HL-60 (cell line): ENCODE measurements at places on chromosomes 2 and 18.

DNA sequence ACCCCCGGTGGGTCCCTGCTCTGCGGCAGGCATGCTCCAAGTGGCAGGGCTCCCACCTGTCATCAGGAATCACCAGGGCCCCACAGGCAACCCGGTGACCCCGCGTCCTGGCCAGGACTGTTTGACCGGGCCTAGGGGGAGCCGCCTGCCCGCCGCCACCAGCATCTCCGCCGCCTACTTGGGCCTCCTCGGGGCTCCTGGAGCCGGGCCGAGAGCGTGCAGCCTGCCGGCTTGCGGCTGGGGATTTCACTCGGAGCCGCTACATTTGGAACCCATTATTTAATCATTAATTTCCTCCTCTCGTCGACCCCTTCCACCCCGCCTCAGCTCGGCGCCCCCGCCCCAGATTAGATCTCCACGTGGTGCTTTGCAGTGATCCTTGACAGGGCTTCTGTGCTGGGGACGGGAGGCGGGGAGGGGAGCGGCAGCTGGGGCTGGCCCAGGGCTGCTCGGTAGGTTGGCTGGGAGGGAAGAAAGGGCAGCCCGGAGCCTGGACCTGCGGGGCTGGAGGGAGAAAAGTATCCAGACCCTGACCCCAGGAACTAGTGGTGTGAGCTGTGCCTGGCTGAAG lies 295.4 kb downstream of the CYP26B1 start:
- DNase-seq: no peak

GRCh38 chr2:15378148-15378908 lies 182.8 kb downstream of the NBAS start:
- DNase-seq: no peak

DNA sequence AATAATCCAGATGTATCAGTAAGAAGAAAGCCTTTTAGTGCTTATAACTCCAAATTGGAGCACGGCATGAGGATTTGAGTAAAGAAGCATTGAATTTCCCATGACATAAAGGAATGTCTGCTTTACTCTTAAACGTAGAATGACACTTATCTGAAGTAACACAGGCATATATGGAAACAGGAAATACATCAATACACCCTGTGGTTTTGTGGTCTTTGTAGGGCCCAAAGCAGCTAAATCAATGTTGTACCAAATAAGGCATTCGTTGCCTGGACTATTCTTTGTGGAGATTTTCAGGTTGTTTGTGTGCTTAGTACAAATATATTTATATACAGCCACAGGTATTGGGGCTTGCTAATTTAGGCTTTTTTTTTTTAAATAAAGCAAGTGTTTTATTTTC lies 660.5 kb downstream of the LRRTM4 start:
- DNase-seq: no peak

- no peak for DNase-seq
These were observed 12.5 kb downstream of the OTOF start for GRCh38 chr2:26465266-26465925.

- DNase-seq: no peak
These were observed 66.8 kb downstream of the NRP2 start for GRCh38 chr2:205749078-205749477.

- peak; percentile 15 for DNase-seq
These were observed 9.0 kb downstream of the DAW1 start for GRCh38 chr2:227880460-227880859.

DNA sequence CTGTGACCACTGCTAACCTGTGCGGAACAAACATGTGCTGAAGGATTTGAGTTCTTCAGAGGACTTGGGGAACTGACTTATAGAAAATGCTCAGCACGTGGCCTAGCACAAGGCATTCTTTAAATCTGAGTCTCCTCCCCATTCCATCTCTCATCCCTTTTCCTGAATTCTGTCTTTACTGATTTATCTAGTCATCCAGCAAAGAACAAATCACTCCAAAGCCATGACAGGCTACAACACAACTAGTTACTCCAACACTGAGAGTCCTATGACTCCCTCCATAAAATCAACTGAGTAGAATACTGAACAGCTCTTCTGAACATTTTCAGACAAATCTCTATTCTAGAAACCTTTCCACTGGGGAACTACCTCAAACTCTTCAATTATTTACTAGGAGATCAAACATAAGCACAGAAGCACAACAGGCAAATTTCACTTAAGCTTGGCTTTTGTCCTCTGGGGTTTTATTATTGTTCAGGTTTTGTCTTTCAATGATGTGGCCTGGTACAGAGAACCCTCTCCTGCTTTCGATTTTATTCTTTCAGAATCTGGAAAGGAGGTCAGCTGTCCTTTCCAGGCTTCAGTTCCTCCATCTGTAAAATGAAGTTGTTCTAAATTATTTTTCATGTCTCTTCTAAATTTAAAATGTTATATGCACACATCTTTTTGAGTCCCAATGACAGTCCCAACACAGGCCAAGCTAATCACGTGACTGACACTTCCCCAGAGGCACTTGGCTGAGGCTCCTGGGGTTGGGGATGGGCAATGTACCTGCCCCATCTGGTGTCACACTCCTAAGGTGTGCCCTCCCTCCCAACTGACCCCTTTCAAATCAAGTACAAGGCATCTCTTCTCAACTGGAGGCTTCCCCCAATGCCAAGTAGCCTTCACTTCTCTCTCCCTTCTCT lies 31.8 kb downstream of the RNU4ATAC start:
- DNase-seq: no peak

DNA sequence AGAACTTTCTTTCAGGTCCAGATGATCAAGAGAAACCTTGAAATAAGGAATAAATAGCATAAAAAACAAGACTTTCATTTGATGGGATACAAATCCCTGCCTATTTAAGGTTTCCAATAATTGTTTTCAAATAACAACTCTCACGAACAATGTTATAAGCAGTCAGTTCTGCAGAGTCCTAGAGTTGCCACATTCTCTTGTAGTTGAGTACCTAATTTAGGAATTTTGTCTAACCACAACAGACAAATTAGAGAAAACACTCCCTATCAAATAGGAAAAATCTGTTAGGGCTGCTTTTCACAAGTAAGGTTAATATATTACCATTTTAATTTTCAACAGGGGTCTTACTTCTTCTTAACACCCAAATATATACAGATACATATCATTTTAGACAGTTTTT lies 130.1 kb upstream of the CDH20 start:
- no peak for DNase-seq

DNA sequence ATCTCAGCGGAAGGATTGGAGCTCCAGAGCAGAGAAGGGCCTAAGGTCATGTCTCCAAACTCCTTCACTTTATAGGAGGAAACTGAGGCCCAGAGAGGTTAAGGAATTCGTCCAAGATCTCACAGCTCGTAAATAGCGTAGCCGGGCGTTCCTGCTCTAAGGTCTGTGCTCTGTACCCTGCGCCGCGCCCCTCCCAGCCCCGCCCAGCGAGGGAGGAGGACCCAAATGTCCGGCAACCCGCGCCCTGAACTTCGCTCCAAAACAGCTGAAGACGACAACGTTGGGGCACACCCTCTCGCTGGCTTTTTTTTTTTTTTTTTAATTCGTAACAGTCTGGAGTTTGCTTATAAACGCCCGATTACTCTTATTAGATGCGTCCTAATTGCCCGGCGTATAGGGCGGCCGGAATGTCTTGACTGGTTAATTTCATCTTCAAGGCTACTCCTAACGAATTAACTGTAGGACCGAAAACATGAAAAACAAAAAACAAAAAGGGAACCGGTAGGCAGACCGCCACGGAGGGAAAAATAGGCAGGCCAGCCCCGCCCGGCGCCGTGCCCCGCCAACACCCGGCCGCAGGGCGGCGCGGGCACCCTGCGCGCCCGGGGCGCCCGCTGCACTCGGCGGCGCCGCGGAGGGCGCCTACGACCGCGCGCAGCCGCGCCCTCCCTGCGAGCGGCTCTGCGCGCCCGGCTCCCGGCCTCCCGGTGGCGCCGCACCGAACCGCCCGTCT lies 928 bp upstream of the FOSL2 start:
- DNase-seq: peak; percentile 86

GRCh38 chr2:177900082-177900481 lies 172.5 kb downstream of the PDE11A start:
- DNase-seq: no peak

- no peak for DNase-seq
These were observed 116.1 kb upstream of the TACR1 start for GRCh38 chr2:75315436-75315835.

DNA sequence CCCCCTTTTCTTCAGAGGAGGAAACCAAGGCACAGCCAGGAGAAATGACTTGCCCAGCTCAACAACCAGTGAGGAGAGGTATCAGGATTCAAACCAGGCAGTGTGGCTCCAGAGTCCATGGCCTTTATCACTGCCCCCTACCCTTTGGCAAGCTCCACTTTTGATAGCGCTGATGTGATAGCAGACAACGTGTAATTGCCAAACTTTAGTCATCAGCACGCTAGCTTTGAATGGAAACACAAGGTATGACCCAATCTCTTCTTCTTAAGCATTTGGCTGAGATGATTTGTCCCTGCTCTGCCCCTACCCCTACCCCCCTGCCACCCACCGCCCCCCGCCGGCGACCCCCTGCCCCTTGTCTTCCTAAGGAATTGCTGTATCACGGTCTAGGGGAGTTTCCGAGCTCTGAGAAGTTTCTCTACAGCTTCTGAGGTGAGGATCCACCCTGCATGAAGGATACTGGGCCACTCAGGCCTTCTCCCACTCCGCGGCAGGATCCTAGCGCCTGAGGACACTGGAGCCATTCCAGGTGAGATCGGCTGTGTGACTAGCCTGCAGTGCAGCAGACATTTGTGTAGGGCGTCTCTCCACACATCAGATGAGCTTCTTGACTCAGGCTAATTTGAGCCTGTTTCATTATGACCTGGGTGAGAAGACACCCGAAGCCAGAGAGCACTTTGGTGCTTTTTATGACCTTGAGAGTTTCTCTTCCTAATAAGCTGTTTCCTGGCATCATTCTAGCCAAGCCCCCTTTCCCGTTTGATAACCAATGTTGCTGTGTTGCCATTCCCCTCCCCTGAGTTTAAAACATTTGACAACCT lies 75.1 kb upstream of the MAP4K4 start:
- DNase-seq: no peak

DNA sequence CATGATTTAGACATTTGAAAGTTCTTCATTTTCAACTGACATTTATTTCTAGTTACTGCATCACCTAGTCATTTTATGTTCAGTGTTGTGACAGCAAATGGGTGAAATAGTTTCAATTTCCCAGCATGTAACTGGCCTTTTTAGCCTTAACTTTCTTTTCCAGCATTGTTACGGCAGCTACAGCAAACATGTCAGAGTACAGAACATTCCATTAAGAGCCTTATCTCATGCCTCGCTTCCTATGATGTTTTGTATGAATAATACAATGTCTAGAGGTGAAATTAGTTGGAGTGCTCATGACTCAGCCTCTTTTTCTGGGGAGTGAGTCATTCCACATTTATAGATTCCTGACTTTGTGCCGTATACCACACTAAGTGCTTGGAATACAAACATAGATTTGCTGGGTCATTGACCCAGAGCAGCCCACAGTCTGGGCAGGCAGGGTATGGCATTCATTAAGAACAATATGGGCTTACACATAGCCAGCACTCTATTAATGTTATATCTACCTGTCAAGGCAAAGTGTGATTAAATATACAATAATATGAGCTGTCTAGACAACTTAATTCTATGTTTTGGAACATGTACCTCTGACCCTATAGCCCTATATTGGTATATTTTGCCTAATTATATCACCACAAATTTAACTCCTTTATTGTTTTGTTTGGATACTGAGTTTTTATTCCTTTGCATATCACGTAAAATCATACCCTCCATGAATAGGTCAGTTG lies 72.2 kb downstream of the MAP2 start:
- DNase-seq: no peak
